ENCODE measurements at places on chromosomes 1 and 21. TPM values are rescaled to one million over a fixed set of nuclear protein-coding genes. Genes with fewer than 3 reads are reported as not detected.

- no peak for DNase-seq
Observed at GRCh38 chr1:55635856-55636255, 420.7 kb upstream of the USP24 start.

- DNase-seq = no peak
Observed at GRCh38 chr1:6126521-6127067, 53.5 kb downstream of the CHD5 start.

DNA sequence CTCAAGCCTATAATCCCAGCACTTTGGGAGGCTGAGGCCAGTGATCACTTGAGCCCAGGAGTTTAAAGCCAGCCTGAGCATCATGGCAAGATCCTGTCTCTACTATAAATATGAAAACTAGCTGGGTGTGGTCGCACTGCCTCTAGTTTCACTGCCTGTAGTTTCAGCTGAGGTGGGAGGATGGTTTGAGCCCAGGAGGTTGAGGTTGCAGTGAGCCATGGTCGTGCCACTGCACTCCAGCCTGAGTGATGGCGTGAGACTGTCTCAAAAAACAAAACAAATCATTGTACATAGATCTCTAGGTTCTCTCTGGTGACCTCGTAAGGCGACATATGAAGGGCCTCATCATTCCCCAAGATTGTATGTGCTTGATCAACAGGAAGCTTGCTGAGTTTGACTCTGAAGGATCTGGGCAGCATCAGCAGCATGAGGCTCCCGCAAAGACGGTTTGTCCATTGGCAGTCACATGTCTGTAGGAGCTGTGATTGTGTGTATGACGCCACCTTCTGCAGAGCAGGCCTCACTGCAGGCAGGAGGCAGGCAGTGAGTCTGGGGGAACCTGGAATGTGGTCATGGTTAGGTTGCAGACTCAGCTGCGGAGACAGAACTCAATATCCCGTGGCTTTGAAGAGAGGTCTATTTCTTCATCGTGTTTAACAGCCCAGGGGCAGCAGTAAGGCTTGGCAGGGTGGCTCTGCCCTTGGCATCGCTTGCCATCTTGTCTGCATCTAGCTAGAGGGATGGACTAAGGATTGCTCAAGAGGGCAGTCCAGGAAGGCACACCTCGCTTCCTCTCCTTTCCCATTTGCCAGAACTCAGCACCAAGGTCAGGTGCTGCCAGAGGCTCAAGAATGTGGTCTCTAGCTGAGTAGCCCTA, 14.0 kb downstream of the ATP5PO start:
- peak; percentile 23 for DNase-seq

DNA sequence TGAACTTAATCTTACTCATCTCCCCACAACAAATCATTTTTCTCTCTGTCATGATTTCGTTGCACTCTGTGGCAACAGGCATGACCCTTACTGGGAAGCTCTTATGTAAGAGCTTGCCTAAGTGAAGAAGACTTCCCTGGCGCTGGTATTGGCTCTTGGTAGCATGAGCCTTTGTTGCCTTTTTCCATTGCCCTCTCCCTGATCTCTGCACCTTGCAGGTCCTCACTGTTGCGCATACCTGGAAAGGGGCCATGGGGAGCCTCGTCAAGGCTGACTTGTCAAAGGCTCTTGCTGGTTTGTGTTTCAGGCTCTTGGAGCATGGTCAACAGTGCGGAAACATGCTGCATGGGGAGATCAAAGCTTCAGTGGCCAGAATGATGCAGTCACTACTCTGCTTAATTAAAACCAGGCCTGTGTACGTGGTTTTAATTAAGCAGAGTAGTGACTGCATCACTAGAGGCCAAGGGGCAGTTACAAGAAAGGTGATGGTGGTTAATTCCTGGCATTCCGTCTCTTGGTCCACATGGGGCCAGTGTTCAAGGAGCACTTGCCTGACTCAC, 141.3 kb downstream of the SPATA46 start:
- no peak for DNase-seq

GRCh38 chr1:3222042-3222692, 153.2 kb downstream of the PRDM16 start:
- peak; percentile 58 for DNase-seq

- DNase-seq = no peak
Observed at GRCh38 chr1:208081972-208082371, 162.2 kb downstream of the PLXNA2 start.

GRCh38 chr1:202135221-202135721, 9.3 kb downstream of the ARL8A start:
- peak; percentile 59 for DNase-seq

GRCh38 chr1:3915551-3916121, 15.6 kb upstream of the C1orf174 start:
- DNase-seq = no peak

- no peak for DNase-seq
Observed at GRCh38 chr1:170306948-170307347, 161.2 kb downstream of the NTMT2 start.

DNA sequence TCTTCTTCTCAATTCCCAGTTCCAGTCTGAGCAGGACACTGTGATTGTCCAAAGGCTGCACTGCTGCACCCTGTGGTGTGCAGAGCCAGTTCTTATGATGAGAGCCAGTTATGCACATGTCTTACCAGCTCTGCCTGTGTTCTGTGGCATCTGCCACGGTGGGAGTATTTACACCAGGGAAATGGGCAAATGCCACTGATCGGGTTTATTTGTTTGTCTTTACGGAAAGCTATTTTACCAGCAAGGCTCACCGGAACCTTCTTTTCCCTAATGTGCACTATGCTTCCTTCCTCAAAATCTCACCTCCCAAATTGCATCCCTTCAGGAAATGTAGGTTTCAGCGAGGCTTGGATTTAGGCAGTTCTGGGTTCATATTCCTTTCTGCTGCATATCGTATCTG, 49.0 kb downstream of the EVA1C start:
- no peak for DNase-seq

GRCh38 chr1:231931146-231931545, 304.6 kb downstream of the DISC1 start:
- no peak for DNase-seq

DNA sequence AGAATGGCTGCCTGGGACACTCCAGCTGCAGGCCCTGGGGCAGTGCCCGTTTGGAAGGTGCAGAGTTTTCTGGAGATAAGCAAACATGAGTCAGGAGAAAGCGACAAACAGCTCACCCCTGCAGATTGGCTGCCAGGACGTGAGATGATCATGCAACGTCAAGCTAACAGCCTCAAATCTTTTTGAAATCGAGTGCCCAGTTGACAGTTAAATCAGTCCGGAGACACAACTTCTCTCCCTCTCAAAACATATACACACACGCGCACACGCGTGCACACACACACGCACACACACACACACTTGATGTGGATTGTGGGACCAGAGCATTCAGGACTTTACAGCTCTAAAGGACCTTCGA, 49.4 kb downstream of the TENT5C start:
- DNase-seq = no peak

- no peak for DNase-seq
Observed at GRCh38 chr21:26956216-26956615, 10.7 kb downstream of the ADAMTS5 start.

- peak; percentile 42 for DNase-seq
Observed at GRCh38 chr1:96722161-96722922, 758 bp downstream of the PTBP2 start.

DNA sequence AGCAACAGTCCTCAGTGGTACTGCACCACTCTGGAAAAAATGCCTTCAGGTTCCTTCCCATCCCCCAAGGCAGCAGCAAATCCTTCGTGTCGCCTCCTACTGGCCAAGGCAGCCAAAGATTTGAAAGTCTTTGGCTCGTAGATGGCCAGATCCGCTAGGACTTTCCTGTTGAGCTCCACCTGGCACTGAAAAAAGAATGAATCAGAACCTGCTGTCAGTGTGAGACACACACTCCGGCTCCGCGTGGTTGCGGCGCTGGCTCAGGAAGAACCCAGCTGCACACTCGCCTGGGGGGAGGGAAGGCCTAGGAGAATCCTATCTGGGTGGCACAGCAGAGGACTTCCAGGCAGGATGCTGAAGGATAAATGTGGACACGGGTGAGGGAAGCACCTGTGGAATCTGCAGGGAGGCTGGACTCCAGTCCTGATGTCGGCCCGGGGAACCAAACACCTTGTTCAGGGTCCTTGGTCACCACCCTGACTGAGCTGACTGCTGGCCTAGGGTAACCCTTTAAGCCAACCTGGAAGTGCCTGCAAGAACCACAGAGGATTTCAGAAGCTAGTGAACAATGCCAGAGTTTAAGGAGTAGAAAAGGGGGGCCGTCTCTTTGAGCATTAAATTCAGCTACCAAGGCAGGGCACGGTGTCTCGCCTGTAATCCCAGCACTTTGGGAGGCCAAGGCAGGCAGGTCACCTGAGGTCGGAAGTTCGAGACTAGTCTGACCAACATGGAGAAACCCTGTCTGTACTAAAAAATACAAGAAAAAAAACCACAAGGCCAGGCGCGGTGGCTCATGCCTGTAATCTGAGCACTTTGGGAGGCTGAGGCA, 3.2 kb upstream of the CCNL2 start:
- no peak for DNase-seq

DNA sequence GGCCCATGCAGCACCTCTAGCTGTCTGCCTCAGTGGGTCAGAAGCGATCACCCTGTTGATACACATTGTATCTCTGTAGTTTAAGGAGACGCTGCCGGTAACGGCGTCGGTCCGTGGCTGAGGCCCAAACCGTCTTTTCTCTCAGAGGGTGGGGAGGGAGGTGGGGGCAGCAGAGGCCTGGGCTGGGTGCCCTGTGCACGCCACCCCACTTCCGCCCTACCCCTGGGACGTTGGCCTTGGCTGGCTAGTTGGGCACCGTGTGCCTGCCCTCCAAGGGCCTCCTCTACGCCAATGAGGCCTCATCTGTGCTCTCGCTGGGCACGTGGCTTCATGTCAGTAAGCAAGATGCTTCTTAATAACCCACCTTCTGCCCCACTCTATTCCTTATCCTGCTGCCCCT, 9.4 kb downstream of the ZC3H12A start:
- DNase-seq = no peak

- no peak for DNase-seq
Observed at GRCh38 chr1:61981870-61982660, 212.6 kb upstream of the L1TD1 start.

- peak; percentile 43 for DNase-seq
Observed at GRCh38 chr1:145871994-145872924, 13.4 kb upstream of the PIAS3 start.

DNA sequence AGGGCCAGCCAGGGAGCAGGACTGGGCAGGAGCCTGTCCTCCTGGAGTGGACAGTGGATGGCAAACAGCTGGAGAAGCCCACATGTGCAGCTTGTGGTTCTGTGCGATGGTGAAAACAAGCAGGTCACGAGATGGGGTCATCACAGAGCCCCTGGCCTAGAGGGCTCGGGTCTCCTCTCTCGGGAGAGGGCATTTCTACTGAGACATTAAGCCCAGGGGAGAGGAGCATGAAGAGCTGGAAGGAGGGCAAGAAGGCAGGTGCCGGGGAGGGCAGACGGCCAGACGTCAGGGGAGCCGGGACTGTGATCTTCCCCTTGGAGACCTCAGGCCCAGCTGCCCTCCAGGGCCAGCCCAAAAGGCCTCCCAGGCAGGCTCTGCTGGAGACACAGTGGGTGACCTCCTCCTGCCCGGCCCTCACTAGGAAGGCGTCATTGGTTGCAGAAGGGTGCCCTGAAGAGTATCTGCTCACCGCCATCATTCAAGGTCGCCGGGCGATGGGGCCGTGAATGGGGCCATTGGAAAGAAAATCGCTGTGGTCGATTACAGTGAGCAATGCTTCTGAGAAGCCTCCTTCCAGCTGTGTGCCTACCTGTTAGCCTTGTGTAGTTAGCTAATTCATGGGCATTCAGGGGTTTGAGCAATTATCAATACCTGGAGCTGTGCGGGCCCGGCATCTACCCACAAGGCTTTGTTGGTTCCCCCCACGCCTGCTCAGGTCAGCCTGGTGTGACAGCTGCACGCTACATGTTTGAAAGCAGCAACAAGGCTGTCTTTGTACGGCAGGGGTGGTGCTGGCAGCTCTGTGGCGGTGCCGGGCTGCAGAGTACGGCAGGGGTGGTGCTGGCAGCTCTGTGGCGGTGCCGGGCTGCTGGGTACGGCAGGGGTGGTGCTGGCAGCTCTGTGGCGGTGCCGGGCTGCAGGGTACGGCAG, 72.3 kb upstream of the ACTRT2 start:
- DNase-seq = no peak

DNA sequence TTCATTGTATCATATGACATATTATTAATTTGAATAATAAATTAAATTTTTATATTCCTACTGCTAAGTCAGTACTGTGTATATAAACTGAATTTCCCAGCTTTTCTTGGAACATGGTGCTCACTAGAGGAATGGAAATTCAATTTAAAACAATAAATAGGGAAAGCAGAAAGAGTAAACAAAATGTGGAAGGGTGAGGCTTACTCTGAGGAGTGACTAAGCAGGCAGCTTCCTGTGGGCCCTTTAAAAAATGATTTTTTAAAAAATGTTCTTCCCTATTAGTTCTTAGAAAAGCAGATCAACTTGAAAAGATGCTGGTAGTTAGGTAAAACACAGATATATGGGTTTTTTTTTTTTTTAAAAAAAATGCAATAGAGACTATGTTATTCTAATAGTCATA, 49.5 kb upstream of the S1PR1 start:
- no peak for DNase-seq

DNA sequence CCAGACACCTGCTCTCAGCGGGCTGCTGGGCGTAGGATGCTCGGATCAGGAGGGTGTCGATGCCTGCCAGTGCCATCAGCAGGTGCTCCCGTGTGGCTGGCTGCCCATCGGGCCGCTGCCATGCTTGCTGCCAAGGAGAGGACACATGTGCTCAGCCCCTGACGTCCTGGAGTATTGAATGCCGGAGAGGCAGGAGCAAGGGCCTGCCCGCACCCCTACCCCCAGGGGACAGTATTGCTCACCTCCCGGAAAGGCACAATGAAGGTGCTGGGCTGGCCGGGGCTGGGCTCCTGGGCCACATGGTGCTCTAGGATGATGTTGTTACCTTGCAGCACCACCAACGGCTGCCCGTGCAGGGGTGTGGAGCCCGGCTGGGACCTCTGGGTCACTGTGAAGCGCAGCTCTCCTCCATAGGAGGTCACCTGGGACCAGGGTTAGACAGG, 61.5 kb downstream of the HSPG2 start:
- no peak for DNase-seq

- no peak for DNase-seq
Observed at GRCh38 chr1:26752519-26752918, 35.2 kb upstream of the PIGV start.

GRCh38 chr1:1421147-1421906, at the start of gene ANKRD65:
Gene ANKRD65, minus strand, starts transcription at chr1:1421276. Its CDS starts 271 bp downstream, at chr1:1421005.
- DNase-seq = no peak

EDN2 gene
- 0.83 TPM for total RNA-seq

NCF2 gene
- total RNA-seq = 9.6 TPM

TFF2 gene
- 115 TPM for total RNA-seq

F13B gene
- total RNA-seq = 2.3 TPM

KLF17 gene
- total RNA-seq = not detected

ATP1A4 gene
- 0.43 TPM for total RNA-seq

ADAM30 gene
- not detected for total RNA-seq

KCNN3 gene
- 3.9 TPM for total RNA-seq

NTMT2 gene
- not detected for total RNA-seq

SYT14 gene
- 0.06 TPM for total RNA-seq

TCP10L gene
- 2.1 TPM for total RNA-seq

AIRE gene
- 0.17 TPM for total RNA-seq

MASP2 gene
- not detected for total RNA-seq

Measured in mucosa of gallbladder (tissue), 1 donor.